ENCODE measurements at places on chromosomes 5 and 9. TPM values are rescaled to one million over a fixed set of nuclear protein-coding genes. Genes with fewer than 3 reads are reported as not detected.
A peak's percentile ranks its signal among the peaks of the same experiment; 100 is the strongest.

SPZ1 gene
- not detected for total RNA-seq

AQP7 gene
- 1.7 TPM for total RNA-seq

ANKRD55 gene
- 0.18 TPM for total RNA-seq

RABL6 gene
- total RNA-seq = 120 TPM

FGD3 gene
- 41.9 TPM for total RNA-seq

RXRA gene
- total RNA-seq = 46.0 TPM

PAEP gene
- total RNA-seq = not detected

GADD45G gene
- 1.0 TPM for total RNA-seq

- no peak for DNase-seq
Measured at GRCh38 chr5:144254552-144254951, 83.9 kb downstream of the KCTD16 start.

DNA sequence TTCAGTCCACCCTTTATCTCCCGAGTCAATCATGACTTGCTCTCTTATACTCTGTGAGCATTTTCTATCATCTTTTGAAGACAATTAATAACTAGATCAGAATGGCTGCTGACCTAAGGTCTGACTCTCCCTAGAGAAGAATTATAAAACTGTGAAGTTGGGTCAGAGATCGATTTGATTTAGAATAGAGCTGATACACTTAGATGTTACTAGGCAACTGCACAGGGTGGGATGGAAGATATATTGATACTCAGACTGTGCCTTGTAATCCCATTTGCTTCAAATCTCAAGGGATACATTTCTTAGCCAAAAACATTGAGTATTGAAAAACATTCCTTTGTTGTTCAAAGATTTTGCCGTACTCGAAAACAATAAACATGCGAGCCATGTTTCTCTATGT is 106.0 kb upstream of the NMUR2 start:
- DNase-seq = no peak

GRCh38 chr5:146622391-146622790 is 106.4 kb upstream of the GPR151 start:
- no peak for DNase-seq

DNA sequence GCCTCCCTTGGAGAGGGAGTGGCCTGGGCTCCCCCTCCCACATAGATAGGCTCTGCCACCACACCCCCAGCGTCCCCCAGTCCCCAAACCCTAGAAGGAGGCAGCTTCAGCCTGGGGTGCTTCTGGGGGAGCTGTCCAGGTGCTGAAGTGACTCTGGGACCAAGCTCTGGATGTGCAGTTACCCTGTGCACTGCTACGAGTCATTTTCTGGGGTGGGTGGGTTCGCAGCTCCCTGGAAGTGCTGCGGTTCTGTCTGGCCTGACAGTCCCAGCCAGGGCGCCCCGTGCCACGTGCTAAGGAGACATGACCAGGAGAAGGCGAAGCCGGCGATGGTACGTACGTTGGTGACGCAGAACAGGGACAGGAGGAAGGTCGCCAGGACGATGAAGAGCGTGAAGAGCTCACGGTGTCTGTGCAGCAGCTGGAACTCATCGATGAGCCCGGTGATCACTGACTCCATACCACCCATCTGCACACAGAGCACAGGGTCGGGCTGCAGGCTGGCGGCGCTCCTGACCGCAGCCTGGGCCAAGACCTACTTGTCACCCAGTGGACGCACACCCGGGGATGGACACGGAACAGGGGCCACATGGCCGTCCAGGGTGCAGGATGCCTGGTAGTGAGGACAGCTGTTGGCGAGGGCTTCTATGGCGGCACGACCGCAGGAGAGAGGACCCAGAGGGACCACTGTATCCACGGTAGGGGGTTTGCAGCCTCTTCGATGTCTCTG is 35.7 kb downstream of the SLC6A3 start:
- no peak for DNase-seq

DNA sequence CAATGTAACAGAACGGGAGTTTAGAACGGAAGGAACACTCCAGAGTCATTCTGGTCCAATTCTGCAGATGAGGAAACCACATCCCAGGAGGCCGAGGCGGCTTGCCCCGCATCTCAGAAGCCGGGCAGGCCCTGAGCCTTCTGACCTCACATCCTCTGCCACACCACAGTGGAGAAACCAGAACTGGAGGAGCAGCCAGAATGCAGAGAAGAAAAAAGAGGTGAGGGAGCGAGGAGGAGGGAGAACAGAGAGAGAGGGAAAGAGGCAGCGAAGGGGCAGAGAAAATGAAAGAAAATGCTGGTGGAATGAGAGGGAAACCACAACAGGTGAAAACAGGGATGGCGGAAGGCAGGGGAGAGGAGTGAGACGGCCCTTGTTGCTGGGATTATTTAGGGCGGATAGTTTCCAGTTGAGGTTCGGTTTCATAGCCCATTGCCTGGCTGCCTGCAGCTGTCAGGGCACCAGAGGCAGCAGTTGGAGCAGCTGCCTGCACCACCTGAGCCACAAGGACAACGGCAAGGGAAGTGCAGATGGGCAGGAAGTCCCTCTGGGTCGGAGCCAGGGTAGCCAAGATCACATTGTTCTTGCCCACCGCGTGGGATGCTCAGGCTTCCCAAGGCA is at the start of gene HMHB1:
Gene HMHB1 (plus strand): TSS at position 77 of the 621 bp plus-strand sequence.
- no peak for DNase-seq

DNA sequence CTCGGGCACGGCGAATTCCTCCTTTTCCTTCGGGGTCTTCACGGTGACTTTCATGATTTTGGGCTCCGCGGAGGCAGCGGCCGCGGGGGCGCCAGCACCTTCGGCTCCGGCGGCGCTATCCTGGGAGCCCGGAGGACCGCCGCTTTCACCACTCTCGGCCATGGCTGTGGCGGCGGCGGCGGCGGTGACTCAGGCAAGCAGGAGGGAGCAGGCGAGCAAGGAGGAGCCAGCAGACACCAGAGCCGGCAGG is 315 bp downstream of the UBQLN1 start:
- peak; percentile 59 for DNase-seq

DNA sequence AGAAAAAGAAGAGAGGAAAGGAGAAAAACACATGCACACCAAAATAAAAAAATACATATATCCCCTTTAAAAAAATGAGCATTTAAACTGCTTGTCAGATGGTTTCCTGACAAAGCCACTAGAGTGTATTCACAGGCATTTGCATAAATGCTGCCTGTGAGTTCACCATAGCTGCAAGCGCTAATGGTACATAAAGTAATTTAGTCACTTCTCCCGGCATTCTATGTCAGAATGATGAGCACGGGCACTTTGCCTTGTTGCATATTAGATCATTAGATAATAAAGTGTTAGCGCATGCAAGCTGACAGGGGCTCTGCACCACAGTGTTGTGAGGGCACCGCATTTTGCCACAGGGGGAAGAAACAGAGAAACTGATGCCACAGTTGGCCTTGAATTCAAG is 280.6 kb downstream of the EBF1 start:
- no peak for DNase-seq

DNA sequence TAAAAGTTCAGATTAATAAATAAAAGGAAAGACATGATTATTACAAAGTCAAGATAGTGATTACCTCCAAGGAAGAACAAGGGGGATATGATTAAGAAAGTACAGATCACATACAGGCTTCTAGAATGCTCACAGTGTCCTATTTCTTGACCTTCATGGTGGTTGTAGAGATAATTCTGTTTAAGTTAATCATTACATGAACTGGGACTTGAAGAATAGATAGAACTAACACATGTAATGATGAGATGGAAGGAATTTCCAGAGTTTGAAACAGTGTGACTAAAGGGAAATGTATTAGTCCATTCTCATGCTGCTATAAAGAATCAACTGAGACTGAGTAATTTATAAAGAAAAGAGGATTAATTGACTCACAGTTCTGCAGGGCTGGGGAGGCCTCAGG is 72.7 kb downstream of the LURAP1L start:
- no peak for DNase-seq

- DNase-seq = no peak
Measured at GRCh38 chr5:59562756-59563389, 330.7 kb downstream of the PDE4D start.

GRCh38 chr9:127676638-127677037 is 30.1 kb upstream of the CFAP157 start:
- no peak for DNase-seq

GRCh38 chr9:96305171-96305570 is 3.2 kb upstream of the HSD17B3 start:
- DNase-seq = no peak

DNA sequence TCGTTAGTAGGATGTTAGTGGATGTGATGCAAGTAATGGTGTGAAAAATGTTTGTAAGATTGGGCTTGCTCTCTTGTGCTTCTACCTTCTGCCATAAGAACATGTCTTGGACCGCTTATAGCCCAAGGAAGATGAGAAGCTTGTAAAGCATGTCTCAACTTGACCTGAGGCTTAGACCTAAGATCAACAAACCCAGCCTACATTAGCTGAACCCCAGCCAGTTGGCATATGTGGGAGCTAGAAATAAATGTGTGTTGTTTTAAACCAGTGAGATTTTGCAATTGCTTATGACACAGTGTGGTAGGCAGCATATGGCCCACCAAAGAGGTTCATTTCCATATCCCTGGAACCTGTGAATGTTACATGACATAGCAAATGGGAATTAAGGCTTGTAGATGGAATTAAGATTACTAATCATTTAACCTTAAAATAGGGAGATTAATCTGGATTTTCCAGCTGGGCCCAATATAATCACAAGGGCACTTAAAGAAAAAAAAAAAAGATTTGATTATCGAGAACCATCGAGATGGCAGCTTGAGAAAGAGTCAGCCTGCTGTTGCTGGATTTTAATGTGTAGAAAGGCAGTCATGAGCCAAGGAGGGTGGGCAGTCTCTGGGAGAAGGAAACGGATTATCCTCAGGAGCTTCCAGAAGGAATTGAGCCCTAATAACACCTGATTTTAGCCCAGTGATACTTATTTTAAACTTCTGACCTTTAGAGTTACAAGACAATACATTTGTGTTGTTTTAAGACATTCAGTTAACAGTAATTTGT is 27.3 kb upstream of the EDIL3 start:
- DNase-seq = no peak

DNA sequence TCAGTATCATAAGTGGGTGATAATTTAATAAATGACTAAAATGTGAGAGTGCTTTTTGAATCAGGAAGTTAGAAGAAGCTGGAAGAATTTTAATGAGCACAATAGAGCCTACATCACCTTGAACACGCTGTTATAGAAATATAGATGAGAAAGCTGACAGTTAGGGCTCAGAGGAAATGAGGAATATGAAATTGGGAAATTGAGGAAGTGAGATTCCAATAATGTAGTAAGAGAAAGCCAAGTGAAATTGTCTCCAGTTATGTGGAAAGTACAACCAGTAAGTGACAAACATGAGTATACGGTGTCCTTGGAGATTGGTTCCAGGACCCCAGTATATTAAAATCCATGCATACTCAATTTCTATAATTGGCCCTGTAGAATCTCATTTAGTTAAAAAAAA is 235.9 kb upstream of the FAM174A start:
- no peak for DNase-seq

GRCh38 chr9:101354143-101354764 is 30.6 kb downstream of the BAAT start:
- no peak for DNase-seq

DNA sequence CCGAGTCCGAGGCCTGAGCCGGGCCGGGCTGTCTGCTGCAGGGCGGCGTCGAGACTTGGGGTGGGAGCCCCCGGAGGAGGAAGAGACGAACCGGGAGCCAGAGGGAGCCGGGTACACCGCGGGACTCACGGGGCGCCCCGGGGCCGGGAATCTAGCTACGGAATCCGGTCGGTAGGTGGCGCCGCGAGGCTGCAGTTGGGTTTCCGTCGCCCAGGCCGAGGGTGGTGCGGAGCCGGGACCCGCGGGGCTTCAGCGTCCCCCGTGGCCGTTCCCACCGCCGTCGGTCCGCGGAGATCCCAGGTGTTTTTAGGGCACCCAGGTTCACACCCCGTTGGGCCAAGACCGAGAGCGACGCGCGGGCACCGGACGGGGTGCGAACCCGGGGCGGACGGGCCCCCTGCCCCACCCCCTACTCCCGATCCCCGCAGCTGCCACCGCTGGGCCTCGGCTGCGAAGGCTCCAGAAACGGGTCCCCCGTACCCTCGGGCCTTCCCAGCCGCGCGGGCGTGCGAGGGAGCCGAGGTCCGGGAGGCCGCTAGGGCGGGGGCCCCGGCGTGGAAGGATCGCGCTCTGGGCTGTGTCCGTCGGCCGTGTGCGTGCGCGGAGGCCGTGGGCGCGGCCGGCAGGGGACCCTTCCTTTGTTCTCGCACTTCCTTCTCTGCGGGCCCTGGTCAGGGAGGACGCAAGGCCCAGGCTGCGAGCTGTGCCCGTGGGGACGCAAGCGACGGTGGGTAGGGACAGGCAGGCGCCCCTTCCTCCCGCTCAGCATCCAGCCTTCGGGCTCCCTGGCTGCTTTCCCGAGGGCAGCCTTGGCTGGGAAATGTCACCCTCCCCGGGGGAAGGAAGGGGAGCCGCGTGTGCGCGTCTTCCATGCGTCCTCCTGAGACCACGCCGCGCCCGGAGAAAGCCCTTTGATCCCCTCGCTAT is 146.6 kb downstream of the GAPVD1 start:
- peak; percentile 80 for DNase-seq

GRCh38 chr5:149552038-149552494 is 827 bp upstream of the CSNK1A1 start:
- no peak for DNase-seq

- DNase-seq = no peak
Measured at GRCh38 chr9:114428466-114428865, 40.7 kb upstream of the AKNA start.

GRCh38 chr9:104177003-104177611 is 83.0 kb downstream of the SMC2 start:
- no peak for DNase-seq

DNA sequence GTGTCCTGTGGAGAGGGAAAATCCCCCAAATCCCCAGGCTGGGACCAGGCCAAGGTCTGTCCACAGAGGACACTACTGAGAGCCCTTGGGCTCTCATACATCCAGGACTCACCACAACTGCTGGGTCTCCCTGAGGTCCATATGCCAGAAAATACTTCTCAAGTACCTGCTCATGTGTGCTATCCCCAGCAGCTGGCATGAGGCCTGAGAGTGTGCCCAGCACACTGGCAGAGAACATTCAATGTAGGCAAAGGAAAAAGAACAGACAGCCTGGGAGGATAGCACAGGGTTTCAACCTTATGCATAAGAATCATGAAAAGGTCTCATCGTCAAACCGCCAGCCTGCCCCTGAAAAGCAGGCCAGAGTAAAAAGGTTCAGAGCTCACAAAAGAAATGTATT is 154.1 kb upstream of the TAS2R1 start:
- no peak for DNase-seq

- DNase-seq = no peak
Measured at GRCh38 chr5:117357886-117358285, 783.3 kb upstream of the SEMA6A start.

DNA sequence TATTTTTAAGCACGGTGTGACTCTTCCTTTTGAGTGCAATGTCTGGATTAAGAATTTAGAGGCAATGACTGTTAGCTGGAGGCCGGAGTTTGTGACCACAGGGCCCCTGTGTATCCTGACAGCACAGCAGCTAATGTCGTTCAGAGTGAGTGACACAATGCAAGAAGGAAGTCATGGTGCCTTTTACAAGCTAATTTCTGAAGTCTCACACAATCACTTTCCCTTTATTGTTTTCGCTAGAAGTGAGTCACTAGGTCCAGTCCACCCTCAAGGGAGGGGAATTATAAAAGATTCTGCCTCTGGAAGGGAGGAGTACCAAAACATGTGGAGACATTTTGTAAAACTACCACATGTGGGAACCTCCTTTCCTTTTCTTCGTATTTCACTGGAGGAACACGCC is 185.5 kb upstream of the FGF10 start:
- DNase-seq = no peak

All from mesothelial cell of epicardium (in vitro differentiated cells).